ENCODE measurements at places on chromosomes 3 and 15. TPM values are rescaled to one million over a fixed set of nuclear protein-coding genes. Genes with fewer than 3 reads are reported as not detected.

The OCA2 gene
- total RNA-seq = under 0.01 TPM

The C3orf49 gene
- total RNA-seq = not detected

The GOLGA6L7 gene
- not detected for total RNA-seq

The DUOXA2 gene
- not detected for total RNA-seq

The PLCH1 gene
- 14.2 TPM for total RNA-seq

- DNase-seq = no peak
Observed at GRCh38 chr15:83115410-83115809, 8.0 kb downstream of the TM6SF1 start.

The PIGZ gene
- 1.7 TPM for total RNA-seq

DNA sequence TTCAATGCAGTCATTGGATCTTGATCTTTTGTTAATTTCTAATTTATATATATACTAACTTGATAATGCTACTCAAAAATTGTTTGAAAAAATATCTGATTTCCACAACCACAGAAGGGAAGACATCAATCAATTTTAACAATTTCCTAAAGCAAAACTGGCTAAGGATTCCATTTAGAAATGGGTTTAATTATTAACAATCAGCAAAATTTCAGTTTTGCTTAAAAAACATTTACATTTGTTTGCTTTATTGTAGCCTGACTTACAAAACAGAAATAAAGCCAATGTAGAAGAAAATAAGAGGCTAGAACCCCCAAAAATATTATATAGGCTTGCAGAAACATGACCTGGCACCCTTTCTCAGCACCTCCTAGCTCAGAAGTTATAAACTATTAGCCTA is 74.9 kb downstream of the LRRFIP2 start:
- no peak for DNase-seq

The PPARG gene
- total RNA-seq = 3.5 TPM

DNA sequence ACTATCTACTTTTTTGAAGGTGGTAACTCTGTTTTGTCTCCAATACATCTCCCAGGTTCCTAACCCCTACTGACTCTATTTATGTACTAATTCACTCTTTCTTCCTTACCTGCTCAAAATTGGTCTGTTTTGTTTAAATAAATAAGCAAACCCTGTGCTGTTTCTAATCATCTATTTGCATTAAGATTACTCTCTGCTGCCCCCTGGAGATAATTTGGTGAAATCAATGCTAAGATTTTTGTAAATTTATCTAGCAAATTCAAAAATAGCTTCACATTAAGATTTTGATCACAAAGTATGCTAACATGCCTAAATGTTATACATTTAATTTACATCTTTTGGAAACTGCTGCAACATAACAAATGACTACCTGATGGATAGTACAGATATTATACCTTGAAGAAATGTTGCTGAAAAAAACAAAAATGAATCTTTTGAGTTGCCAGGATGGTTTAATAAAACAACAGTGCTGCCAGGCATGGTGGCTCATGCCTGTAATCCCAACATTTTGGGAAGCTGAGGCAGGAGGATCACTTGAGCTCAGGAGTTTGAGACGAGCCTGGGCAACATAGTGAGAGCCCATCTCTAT is 4.4 kb upstream of the CD200R1 start:
- peak; percentile 60 for DNase-seq

GRCh38 chr3:162491952-162492351 is 995.3 kb downstream of the OTOL1 start:
- peak; percentile 54 for DNase-seq

DNA sequence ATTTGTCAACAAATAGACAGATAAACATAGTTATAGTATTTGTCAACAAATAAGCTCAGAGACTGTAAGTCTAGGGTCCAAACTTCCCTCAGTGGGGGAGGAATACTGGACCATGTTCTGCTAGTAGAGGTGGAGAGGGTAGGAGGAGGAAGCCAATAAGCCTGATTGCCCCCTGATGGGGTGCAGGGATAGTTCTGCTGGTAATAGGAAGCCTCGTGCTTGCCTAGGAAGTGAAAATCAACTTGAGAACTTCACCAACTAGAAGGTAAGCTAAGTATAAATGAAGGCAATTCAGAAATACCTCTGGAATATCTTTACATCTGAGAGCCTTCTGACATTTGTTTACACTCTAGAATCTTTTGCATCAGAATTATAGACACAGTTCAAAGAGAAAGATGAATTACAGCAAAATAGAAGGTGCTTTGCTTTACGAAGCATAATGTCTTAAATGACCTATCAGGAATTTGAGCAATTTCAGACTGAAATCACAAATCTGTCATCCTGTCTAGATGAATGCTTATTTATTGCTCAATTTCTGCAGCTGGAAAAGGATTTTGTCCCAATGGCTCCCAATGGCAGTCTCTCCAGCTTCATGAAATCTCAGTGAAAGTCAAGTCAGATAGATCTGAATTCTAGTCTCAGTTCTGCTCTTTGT is 225.6 kb upstream of the TBC1D5 start:
- no peak for DNase-seq

GRCh38 chr15:101318147-101318819 is 23.2 kb upstream of the SNRPA1 start:
- no peak for DNase-seq

DNA sequence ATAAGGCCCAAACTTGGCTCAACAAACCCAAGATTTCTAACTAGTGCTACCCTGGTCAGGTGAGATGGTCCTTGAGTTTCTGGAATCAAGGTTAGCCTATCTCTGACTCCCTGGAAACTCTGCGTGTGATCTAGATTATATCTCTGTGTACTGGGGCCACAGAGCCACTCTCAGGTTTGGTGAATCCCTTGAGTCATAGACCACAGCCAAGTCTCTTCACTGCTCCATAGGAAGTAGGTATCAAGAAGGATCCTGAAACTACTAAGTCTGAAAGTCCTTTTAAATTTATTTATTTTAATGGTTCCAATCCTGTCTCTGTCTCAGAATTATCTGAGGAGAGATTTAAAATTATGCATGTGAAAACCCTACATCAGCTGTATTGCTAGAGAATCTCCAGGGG is 99.1 kb downstream of the TUSC7 start:
- DNase-seq = no peak

GRCh38 chr3:67048067-67048714 is 50.1 kb downstream of the KBTBD8 start:
- DNase-seq = no peak

GRCh38 chr3:134311265-134311664 is 60.6 kb upstream of the RYK start:
- no peak for DNase-seq

GRCh38 chr3:88809993-88810392 is 297.4 kb upstream of the EPHA3 start:
- no peak for DNase-seq

DNA sequence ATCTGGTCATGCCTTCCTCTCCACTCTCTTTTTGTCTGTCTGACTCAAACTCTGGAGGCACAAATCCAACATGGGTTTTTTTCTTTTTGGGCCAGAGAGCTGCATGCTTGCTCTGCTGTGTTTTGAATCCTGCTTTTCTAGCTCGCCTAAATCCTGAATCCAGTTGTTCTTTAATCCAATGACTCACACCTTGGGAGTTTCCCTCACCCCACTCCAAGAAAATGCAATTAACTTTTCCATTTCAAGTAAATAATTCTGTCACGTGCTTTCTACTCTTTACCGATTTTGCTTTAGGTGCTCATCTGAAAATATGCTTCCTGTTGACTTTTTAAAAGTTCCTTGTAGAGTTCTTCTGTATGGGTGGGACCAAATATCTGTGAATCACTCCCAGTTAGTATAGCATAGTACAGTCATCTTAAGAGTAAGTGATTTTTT is 47.6 kb downstream of the SLMAP start:
- peak; percentile 90 for DNase-seq

GRCh38 chr3:159486580-159486979 is 502.1 kb upstream of the IL12A start:
- DNase-seq = peak; percentile 11

GRCh38 chr3:172181932-172182586 is 142.7 kb downstream of the FNDC3B start:
- DNase-seq = peak; percentile 64

DNA sequence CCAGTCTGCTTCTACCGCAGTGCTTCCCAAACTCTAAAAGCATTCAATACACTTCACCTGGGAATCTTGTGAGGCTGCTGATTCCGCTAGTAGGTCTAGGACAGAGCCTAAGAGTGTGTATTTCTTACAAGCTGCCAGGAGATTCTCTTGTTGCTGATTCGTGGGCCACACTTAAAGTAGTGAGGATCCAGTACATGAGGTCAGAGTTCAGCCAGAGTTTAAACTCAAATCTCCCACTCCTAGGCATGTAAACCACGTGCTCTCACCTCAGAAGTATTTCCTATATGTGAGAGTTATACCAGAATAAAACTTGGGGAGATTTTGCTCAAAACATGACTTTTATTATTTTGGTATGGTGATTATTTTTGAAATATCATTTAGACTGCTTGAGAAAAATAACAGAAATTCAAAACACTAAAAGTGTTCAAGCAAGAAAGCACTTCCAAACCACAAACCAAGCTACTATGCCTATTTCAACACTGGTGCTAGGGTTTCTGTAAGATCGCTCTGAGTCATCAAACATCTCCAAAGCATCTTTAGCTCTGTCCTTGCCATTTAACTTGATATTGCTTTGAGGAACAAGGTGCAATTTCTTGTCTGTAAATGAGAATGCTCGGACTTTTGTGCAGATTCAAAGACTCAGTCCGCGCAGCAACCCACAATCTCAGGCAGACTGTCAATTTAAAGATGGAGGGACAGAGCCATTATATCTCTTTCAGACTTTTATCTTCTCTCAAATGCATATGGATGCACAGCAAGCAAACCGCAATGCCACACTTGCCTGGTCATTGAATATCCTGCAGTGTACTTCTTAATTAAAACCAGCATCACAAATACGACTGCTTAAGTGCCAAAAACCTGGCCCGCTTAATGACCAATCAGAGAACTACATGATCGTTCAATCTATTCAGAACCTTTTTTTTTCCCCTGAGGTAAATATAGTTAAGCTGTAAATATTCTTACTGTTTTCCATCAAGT is 59.8 kb downstream of the AGTR1 start:
- DNase-seq = peak; percentile 59

GRCh38 chr3:139248593-139249255 is 95.1 kb upstream of the MRPS22 start:
- no peak for DNase-seq

The GANC gene
- 25.5 TPM for total RNA-seq

GRCh38 chr3:6367171-6367570 is 493.7 kb upstream of the GRM7 start:
- no peak for DNase-seq

The DPPA2 gene
- not detected for total RNA-seq

- no peak for DNase-seq
Observed at GRCh38 chr15:99427210-99427609, 138.6 kb upstream of the MEF2A start.
